ENCODE measurements at places on chromosomes 6 and 20. TPM values are rescaled to one million over a fixed set of nuclear protein-coding genes. Genes with fewer than 3 reads are reported as not detected.
A peak's percentile ranks its signal among the peaks of the same experiment; 100 is the strongest.

The TOX2 gene
- total RNA-seq = 25.7 TPM

The WASF1 gene
- 20.9 TPM for total RNA-seq

GRCh38 chr20:33164763-33165095 is 3.2 kb upstream of the BPIFA2 start:
- DNase-seq = no peak
- no peaks in the 10 kb centered on the region for H3K27me3 ChIP-seq
- H3K27ac ChIP-seq = no peak overlapping the region
- no peak overlapping the region for H3K4me3 ChIP-seq
- H3K4me1 ChIP-seq = no peaks in the 10 kb centered on the region
- H3K36me3 ChIP-seq = no peaks in the 10 kb centered on the region

DNA sequence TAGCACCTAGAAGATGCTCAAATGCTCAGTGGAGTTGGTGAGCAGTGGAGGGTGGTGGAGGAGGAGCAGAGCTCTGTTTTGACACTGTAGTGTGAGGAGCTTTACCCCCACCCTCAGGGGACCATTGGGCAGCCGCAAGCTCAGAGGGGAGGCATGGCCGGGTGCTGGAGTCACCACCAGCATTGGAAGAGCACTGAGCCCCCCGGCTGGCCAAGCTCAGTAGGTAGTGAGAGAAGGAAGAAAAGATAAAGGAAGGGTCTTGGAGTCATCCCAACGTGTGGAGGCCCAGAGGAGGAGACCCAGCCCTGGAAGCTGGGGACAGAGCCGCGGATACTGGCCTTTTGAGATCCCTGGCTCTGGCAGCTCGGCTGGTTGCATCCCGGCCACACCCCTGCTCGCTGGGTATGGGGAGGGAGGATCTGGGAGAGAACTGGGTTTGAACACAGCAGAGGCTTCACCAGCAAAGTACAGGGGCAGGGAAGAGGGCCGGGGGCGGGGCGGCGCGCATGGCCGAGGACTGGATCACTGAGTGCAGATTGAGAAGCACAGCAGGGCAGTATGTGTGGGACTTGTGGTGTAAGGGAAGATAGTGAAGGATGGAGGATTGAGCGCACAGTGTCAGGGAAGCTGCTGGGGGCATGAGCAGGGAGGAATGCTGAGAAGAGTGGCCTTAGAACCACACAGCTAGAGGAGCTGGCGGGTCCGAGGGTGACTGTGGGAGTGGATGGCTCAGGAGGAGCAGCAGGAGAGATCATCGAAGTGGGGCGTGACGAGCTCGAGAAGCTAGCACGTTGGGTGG is 24.4 kb downstream of the SYNDIG1 start:
- no peak for DNase-seq
- H3K36me3 ChIP-seq = no peaks in the 10 kb centered on the region
- no peak overlapping the region for H3K27ac ChIP-seq
- H3K4me1 ChIP-seq = no peaks in the 10 kb centered on the region
- H3K27me3 ChIP-seq = no peaks in the 10 kb centered on the region

DNA sequence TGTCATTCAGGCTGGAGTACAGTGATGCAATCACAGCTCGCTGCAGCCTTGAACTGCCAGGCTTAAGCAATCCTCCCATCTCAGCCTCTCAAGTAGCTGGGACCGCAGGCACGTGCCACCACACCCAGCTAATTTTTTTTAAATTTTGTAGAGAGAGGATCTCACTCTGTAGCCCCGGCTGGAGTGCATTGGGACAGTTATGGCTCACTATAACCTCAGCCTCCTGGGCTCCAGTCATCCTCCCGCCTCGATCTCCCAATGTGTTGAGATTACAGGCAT is 86.5 kb downstream of the SERAC1 start:
- no peak overlapping the region for H3K27ac ChIP-seq
- no peak overlapping the region for H3K4me3 ChIP-seq
- DNase-seq = no peak
- peaks cover 49% of the 10 kb centered on the region for H3K36me3 ChIP-seq

DNA sequence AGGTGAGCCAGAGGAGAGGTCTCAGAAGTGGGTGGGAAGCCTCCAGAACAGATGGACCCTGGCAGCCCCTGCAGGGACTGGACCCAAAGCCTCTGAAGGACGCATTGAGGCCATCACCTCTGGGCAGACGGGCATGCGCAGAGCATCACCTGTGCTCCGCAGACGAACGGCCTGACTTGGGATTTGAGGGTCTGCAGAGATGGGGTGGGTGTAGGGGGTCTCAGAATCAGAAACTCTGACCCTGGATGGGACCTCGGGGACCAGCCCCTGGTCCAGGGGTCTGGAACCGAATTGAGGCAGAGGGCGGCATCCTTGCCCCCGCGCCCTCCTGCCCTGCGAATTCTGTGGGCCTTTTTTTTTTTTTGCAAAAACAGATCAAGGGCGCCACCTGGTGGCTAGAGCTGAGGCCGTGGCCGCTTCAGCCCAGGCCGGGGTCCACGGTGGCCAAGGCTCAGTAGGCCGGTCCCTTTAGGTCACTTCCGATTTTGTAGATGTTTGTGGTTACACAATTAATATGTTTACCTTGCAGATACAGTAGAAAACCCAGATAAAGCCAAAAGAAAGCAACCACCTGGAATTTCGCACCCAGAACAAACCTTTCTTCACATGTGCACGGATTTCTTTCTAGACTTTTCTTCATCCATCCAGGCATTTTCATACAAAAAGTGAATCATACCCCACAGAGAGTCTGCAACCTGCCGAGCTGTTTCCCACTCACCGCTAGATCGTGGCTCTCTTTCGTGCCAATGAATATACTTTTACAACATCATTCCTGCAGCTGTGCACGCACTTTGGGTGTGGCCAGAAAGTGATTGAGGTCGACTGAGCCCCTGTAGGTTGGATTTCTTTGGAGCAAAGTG is 25.9 kb downstream of the ZBP1 start:
- H3K27ac ChIP-seq = no peak overlapping the region
- H3K36me3 ChIP-seq = no peaks in the 10 kb centered on the region
- H3K4me3 ChIP-seq = no peak overlapping the region
- peaks cover 2% of the 10 kb centered on the region for H3K27me3 ChIP-seq

GRCh38 chr20:63508072-63508768 is 9.3 kb upstream of the EEF1A2 start:
- no peaks in the 10 kb centered on the region for H3K4me1 ChIP-seq
- no peak for DNase-seq
- no peaks in the 10 kb centered on the region for H3K36me3 ChIP-seq
- no peak overlapping the region for H3K27ac ChIP-seq
- no peak overlapping the region for H3K4me3 ChIP-seq
- H3K27me3 ChIP-seq = no peaks in the 10 kb centered on the region

GRCh38 chr6:75233092-75233615 is 10.4 kb downstream of the COX7A2 start:
- no peaks in the 10 kb centered on the region for H3K4me1 ChIP-seq
- no peak for DNase-seq
- H3K27me3 ChIP-seq = no peaks in the 10 kb centered on the region
- H3K4me3 ChIP-seq = no peak overlapping the region

- H3K4me1 ChIP-seq = peaks cover 15% of the 10 kb centered on the region
- DNase-seq = peak; percentile 30
- H3K27ac ChIP-seq = no peak overlapping the region
- no peaks in the 10 kb centered on the region for H3K27me3 ChIP-seq
- H3K36me3 ChIP-seq = no peaks in the 10 kb centered on the region
Observed at GRCh38 chr6:140079328-140079727, 704.9 kb upstream of the CITED2 start.

- peaks cover 31% of the 10 kb centered on the region for H3K27me3 ChIP-seq
- H3K4me3 ChIP-seq = peak overlapping the region; percentile 31
- no peaks in the 10 kb centered on the region for H3K36me3 ChIP-seq
- H3K4me1 ChIP-seq = peaks cover 14% of the 10 kb centered on the region
- DNase-seq = peak; percentile 90
- H3K27ac ChIP-seq = no peak overlapping the region
Observed at GRCh38 chr6:28212510-28213212, 12.4 kb upstream of the ZSCAN9 start.
